ENCODE measurements at places on chromosomes 2 and 18.

GRCh38 chr2:38718601-38719000 lies 32.6 kb downstream of the SRSF7 start:
- no peak for DNase-seq

- DNase-seq, result no peak
Observed at GRCh38 chr2:157441072-157441454, 2.8 kb downstream of the CYTIP start.

- no peak for DNase-seq
Observed at GRCh38 chr2:33488715-33489540, 12.5 kb downstream of the RASGRP3 start.

- peak; percentile 19 for DNase-seq
Observed at GRCh38 chr2:208783184-208783583, 376.6 kb downstream of the PTH2R start.

- DNase-seq, result no peak
Observed at GRCh38 chr2:57479981-57480380, 566.6 kb upstream of the VRK2 start.

- DNase-seq, result peak; percentile 29
Observed at GRCh38 chr2:84741182-84741822, 139.6 kb downstream of the TRABD2A start.

DNA sequence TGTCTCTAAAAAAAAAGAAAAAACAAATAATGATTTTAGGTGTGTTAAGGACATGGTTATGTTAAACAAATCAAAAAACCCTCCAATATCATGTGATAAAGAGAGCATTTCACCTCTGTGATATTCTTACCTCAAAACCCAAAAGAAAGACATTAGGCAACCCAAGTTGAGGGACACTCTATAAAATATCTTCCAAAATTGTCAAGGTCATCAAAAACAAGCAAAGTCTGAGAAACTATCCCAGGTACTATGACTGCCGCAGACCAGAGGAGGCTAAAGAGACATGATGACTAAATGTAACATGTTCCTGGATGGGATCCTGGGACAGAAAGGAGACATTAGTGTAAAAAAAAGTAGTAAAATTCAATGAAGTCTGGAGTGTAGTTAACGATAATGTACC lies 4.5 kb downstream of the SFXN5 start:
- DNase-seq, result no peak

DNA sequence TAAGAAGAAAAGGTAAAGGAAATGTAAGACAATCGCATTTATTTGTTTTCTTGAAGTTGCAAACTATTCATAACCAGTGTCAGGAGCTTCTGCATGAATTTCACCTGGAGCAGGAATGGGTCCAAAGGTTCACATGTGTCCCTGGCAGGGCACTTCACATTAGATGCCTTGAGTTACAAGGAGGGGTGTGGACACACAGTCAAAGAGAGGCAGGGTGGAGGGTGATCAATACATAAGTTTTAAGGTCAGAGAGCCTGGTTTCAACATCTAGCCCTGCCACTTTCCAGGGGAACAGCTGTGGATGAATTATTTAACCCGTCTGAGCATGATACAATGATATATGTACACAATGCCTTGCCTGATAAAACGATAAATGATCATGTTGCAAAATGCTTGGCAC lies 321.4 kb downstream of the CYP26B1 start:
- no peak for DNase-seq

DNA sequence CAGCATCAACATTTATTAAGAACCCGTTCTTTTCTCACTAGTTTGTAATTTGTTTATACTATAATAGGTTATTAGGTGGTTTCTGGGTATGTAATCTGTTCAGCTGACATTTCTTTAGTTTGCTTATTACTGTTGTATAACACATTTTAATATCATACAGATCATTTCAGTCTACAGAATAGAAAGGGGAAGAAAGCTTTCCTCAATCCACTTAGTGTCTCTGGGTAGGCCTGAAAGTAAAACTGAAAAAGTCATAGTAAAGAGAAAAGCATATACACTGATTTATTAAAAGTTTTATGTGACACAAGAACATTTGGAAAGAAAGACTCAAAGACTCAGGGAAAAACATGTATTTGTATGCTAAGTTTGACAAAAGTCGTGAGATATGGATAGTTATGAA lies 16.8 kb upstream of the KCNJ3 start:
- DNase-seq, result no peak

DNA sequence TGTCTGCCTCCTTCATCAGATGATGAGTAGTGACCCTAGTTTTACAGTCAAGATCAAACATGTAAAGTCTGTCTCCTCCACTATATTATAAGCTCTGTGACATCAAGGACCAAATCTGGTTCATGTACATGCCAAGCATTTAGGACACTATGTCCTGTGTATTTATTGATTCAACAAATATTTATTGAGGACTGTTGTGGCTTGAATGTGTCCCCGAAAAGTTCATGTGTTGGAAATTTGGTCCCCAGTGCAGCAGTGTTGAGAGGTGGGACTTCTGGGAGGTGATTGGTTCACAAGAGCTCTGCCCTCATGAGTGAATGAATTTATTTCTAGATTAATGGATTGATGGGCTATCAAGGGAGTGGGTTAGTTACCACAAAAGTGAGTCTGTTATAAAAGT lies 46.6 kb upstream of the FRZB start:
- DNase-seq, result no peak

GRCh38 chr2:27280826-27281225 lies 1.4 kb upstream of the TRIM54 start:
- DNase-seq, result no peak

- peak; percentile 33 for DNase-seq
Observed at GRCh38 chr2:159895258-159896065, 97.5 kb upstream of the CD302 start.

GRCh38 chr2:30237966-30238800 lies 6.8 kb downstream of the LBH start:
- no peak for DNase-seq

DNA sequence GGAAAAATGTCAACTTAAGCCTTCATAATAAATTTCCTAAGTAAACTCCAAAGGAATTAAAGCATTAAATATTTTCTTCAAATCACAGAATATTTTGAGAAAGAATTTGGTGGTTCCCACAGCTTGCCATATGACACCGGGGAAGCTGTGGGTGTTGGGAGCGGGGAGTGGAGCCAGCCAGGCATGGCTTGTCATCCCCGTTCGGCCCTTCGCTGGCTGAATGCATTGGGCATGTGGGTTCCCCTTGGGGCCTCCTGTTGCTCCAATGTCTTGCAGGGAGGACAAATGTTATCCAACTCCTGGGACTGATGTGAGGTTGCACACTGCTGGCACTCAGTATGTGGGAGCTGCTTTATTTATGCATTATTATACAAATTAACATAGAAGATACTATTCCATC lies 18.6 kb downstream of the NGEF start:
- no peak for DNase-seq

DNA sequence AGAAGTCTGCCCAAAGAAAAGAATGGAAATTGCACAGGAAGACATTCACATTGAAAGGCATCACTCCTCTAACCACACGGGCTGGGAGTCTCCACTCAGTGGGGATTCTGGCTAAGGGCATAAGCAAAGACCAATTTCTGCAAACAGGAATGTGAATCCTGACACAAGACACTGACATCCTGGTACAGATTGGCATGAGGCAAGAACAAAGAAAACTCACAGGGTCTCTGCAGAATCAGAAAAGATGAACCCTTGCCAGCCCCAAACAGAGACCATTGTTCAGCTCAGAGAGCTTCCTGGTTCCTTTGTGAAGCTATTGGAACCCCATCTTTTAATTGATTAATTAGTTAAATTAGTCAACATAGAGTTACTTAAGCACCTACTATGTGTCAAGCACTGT lies 82.3 kb downstream of the UPP2 start:
- DNase-seq, result peak; percentile 65

- DNase-seq, result no peak
Observed at GRCh38 chr2:189177251-189177840, 2.2 kb downstream of the COL5A2 start.

DNA sequence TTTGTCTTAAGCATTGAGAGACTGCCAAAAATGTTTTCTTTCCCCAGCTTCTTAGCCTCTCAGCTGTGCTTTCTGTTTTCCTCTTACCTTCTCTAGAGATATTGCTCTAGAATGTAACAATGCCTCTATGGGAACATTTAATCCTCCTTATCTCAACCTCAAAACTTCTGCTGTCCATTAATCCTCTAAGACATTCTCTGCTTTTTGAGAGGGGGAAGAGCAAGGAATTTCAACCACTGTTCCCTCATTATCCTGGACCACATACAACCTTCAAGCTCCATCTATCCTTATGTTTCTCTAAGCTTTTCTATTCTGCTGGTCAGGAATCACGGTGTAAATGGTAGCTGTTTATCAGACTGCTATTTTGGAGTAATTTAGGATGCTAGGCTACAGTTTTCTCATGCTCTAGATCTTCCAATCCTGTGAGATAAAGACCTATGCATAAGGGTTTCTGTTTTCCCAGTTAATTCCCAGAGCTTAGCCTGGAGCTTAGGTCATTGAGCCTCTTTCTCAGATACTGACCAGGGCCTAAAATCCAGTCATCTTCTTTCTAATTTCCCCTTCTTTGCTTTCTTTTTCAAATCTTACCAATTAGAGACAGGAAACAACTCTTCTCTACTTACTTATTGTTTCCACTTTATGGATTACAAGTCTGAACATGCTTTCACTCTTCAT lies 282.0 kb downstream of the CALCRL start:
- no peak for DNase-seq

GRCh38 chr2:49123600-49123999 lies 30.7 kb downstream of the FSHR start:
- DNase-seq, result no peak

DNA sequence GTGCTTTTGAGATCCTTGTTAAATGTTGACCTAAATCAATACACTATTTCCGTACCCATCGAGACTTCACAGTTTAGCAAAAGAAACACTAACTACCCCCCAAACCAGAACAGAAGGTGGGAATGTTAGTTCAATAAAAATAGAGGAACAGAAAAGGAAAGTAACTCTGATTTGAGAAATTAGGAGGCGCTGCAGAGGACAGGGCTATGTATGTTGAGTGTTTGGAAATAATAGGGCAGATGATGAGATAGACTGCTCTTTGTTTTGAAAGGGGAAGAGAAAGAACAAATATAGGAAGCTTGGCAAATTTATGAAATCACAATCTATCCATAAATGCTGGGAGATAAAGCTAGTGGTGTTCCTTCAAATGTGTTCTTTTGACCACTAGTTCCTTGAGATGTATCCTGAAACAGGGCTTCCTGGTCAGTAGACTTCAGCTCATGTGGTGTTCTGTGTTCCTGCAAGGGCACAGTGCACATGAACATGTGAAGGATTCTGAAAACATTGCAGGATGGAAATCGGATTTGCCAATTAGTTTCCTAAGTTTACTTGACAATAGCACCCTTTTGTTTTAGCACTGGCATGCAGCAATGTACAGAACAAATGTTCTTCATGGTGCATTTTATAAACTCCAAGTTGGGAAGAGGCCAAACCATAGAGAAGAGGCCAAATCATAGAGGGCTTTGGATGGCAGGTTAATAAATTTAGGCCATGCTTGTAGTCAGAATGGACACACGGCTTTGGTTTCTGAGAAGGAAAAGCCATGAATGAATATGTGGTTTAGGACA lies 39.8 kb downstream of the RHBDD1 start:
- DNase-seq, result no peak

DNA sequence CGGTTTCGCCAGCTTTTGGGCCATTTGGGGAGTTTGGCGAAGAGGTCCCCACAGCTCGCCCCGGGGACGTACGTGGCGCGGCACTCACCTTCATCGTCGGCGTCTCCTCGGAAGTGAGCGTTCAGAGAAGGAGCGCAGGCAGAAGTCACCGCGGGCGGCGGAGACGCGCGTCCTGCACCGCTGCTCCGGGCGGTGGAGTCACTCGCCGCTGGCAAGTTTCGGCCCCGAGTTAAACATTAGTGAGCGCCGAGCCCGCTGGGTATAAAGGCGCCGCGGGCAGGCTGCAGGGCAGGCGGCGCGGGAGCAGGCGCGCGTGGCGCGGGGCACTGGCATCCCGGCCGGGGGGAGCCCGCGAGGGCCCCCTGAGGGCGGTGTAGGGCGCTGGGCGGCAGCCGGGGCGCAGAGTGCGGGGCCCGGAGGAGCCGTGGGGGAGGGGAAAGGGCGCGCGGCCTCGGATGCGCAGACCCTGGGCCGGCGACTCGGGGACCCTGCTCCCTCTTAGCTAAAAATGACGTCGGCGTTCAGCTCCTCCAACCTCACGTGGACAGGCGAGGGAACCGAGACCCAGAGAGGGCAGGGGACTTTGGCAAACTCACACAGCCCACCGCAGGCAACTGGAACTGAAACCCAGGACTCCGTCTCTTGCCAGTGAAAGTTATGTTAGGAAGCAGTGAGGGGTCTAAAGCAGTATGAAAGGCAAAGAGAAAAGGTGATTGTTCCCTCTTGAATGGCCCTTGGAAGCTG lies at the start of gene DPP4:
TSS of gene DPP4 (minus strand) at position 328 of the 744 bp plus-strand sequence. CDS start at position 94, 234 bp downstream.
- peak; percentile 56 for DNase-seq

GRCh38 chr18:52439457-52439856 lies 99.5 kb downstream of the DCC start:
- peak; percentile 70 for DNase-seq

DNA sequence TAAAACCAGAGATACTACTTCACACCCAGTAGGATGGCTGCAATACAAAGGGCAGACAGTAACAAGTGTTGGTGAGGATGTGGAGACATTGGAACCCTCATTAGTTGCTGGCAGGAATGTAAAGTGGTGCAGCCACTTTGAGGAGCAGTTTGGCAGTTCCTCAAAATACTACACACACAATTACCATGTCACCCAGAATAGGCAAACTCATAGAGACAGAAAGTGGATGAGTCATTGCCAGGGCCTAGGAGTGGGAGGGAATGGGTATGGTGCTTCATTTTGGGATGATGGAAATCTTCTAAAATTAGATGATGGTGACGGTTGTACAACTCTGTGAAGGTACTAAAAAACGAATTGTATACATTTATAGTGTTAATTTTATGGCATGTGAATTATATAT lies 54.8 kb downstream of the ATP9B start:
- no peak for DNase-seq

DNA sequence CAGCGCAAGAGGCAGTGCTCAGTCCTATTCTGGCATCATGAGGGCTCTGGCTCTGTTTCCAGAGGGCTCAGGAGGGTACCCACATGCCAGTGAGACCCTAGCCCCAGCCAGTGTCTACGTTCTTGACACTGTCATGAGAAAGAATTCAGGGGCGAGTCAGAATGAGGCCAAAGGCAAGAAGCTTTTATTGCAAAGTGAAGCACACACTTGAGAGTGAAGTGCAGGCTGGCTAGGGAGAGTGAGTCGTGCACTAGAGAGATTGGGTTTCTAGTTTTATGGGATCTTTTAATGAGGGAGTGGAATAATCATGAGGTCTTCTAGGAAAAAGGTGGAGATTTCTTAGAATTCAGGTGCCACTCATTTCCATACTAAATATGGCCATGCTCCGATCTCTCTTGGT lies 164.1 kb downstream of the DCDC2C start:
- no peak for DNase-seq

Data from NCI-H69 (cell line).